ENCODE measurements at places on chromosomes 7 and 10.

- DNase-seq, result no peak
Measured at GRCh38 chr10:123886292-123886691, 5.3 kb downstream of the CPXM2 start.

GRCh38 chr7:39949971-39950472 is at the start of gene CDK13:
Gene CDK13, plus strand, starts transcription at chr7:39950256. Its CDS starts 386 bp downstream, at chr7:39950642.
- DNase-seq, result peak; percentile 76

- DNase-seq, result no peak
Measured at GRCh38 chr10:82953331-82953730, 1078.3 kb downstream of the NRG3 start.

GRCh38 chr7:81013083-81013817 is 94.4 kb upstream of the SEMA3C start:
- no peak for DNase-seq

GRCh38 chr7:97835296-97836138 is 36.7 kb downstream of the ASNS start:
- peak; percentile 6 for DNase-seq

DNA sequence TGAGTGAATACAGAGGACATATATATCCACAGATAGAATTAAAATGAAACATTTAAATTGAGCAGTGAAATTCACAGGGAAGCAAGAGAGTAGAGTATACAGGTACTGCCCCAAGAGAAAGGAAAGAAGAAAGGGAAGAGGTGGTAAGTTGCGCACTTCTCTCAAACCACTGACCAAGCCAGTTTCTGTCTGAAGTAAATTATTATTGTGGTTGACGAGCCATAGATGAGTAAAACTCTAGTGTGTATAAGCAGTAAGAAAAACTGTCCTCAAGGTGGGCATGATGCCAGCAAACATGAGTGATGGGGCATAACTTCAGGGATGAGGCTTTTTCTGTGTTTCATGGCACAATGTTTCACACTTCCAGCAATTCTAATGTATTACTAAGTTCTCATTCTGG is 4.4 kb upstream of the BET1 start:
- DNase-seq, result no peak

DNA sequence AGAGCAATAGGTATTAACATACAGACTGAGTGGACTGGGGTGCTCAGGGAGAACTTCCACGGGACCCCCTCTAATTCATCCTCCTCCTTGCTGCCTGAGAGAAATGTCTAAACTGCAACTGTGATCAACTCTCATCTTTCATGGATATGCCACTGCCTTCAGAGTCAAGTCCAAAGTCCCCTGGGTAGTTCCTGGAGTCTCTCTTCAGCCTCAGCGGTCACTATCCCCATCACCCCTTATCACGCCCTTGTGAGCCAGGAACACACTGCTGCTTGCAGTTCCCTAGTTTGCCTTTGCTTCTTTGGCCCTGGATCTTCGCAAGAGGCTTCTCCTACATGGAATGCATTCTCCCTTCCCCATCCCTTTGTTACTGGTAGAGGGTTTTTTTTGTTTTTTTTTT is 58.7 kb upstream of the AUTS2 start:
- DNase-seq, result no peak

DNA sequence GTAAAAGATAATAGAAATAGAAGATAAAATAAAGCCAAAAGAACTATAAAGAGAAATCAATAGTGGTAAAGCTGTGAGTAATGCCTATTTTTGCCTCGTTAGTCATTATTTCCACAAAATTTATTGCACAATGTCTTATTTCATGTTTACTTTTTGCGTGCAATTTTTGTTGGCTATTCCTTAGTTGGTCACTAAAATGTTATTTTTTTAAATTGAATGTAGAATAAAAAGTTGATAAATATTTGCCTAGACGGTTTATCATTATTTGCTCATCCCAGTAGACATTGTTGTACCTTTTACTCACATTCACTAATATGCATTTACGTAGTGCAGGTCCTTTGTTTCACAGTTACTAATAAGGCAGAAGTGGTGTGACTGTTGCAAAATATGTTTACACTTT is 227.8 kb upstream of the BMPER start:
- no peak for DNase-seq

GRCh38 chr7:50827281-50827680 is 44.6 kb upstream of the GRB10 start:
- DNase-seq, result no peak

GRCh38 chr7:87984088-87984487 is 50.0 kb downstream of the ADAM22 start:
- DNase-seq, result no peak

DNA sequence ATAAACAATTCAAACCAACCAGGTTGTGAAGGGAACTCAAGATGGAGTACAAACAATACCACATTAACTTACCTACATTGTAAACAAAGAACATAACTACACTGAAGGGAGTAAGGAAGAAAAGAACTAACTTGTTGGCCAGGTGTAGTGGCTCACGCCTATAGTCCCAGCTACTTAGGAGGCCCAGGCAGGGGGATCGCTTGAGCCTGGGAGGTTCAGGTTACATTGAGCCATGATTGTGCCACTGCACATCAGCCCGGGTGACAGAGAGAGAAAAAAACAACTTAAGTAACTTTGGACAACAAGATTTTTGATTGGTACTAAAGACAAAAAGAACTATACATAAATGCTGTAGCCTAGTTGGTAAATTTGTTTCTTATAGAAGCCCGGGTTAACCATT is 68.8 kb downstream of the TRIL start:
- no peak for DNase-seq

DNA sequence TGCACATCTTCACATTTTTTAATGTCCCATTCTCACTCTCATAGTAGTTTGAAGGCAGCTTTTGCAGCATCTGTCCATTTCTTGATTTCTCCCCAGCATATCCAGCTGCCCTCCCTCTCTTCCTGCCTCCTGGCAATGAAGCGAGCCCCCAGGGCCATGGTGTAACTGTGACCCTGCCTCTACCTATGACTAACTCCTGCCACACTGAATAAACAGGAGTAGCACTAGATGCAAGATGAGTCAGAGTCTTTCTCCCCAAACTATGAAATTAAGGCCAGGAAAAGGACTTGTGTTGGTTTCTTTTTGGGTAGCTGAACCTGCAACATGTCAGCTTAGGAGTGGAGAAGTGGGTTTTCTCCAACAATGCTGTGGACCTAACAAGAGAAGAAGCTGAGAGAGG is 329.0 kb downstream of the RNLS start:
- DNase-seq, result no peak

DNA sequence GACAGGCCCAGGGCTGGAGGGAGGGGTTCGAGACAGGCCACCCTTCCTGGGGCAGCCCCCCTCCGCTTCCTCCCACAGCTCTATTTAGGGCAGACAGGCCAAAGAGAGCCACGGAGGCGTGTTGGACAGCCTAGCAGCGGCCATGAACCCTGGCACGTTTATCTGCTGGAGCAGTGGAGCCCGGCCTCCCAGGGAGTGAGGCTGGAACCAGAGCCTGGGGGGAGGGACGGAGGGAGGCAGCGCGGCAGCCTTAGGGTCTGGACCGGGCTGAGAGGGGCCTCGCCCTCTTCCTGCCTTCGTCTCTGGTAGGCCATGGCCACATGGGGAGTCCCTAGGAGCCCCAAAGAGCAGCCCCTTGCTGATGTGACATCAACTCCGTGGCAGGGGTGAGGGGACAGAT is 17.1 kb downstream of the UNCX start:
- no peak for DNase-seq

DNA sequence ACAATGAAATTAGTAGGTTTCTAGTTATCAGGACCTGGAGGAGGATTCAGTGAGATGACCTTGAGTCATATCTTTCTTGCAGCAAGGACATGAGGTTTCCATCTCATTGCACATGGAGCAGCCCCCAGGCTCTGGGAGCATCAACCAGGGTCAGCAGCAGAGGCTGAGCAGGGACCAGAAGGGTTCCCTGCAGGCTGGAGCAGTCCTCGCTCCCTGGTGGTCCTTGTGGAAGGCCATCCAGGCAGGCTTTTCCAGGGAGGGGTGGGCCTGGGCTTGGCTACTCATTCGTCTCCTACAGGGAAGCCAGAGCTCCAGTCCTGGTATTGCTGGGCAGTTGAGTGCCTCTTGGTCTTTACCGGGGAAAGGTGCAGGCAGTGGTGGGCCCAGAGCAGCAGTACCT is 587.5 kb downstream of the GLRX3 start:
- no peak for DNase-seq

DNA sequence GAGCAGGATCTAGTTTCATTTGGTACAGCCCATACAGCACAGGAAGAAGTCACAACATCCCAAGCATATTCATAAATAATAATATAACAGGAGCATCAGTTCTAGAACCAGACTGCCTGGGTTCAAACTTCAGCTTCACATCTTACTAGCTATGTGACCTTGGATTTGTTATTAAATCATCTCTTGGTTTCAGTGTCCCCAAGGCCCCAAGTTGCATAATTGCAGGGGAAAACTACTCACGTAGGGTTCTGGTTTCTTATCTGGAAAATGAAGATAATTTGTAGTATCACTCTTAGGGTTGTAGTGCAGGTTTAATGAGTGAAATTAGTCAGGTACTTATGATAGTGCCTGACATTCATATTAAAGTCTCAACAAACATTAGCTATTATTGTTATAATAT is 5.5 kb upstream of the IQUB start:
- no peak for DNase-seq

- DNase-seq, result no peak
Measured at GRCh38 chr10:47253651-47254375, 46.2 kb upstream of the GDF10 start.

- no peak for DNase-seq
Measured at GRCh38 chr10:125017547-125018298, 75.8 kb downstream of the ZRANB1 start.

DNA sequence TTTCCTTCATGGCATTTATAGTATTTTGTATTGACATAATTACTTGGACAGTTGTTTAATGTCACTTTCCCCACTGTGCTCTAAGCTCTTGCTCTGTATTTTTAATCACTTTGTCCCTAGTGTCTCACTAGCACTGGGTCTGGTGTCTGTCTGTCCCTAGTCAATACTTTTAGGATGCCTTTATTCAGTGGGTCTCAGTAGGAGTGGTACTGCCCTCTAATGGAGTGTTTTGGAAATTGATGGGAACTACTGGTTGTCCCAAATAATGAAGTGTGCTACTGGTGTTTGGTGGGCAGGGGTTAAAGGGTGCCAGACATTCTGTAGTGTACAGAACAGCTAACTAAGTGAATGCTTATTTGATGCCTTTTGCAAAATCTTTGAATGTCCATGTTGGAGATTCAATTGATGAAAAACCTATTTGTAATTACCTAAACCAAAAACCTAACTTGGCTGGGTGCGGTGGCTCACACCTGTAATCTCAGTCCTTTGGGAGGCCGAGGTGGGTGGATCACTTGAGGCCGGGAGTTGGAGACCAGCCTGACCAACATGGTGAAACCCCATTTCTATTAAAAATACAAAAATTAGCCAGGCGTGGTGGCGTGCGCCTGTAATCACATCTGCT is 33.3 kb downstream of the CDK14 start:
- DNase-seq, result no peak

- DNase-seq, result no peak
Measured at GRCh38 chr7:78476851-78477405, 678.4 kb downstream of the PHTF2 start.

DNA sequence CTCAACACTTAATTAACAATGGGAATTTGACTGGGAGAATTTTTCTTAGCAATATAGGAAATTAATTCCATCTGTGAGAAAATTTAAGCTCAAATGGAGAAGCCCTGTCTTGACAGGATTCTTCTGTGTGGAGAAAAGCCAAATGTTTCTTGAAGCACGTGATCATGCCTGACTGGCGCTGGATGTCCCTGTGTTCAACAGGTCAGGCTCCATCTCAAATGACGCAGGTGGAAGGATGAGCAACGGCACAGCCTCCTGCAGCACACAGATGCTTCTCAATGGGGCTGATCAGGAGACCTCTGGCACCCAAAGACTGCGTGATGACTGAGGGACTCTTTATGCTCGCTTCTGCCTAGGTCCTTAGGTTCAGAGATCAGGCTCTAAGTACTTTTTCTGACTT is 143.8 kb downstream of the RSU1 start:
- no peak for DNase-seq

DNA sequence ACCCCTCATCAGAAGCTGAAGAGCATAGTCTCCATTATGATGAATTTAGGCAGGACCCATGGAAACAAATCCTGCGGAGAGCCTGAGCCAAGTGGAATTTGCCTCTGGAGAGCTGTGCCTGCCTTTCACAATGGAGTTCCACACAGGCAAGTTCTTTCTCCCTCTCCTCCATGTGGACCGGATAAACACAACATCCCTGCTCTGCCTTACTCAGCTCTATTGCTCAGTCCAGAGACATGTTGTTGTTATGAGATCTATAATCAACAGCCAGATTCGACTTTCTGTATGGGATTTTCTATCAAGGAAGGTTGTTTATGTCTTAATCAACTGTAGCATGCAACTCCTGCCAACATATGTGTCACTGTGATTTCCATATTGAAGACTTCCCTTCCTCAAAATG is 59.5 kb upstream of the ELMO1 start:
- DNase-seq, result no peak

DNA sequence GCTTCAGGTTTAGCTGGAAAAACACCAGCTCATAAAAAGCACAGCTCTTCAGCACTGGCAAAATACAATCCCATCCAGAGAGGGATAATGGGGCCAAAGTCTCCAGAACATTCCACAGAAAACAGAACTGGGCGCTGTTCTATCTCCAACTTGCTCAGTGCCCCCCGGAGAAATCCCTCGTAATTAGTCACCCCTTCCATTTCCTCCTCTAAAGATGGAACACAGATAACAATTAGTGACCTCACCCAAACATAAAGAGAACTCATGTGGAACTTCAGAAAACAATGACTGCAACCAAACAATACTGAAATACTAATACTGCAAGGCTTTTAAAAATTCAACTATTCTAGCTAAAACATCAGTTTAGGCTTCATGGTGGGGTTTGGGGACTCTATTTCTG is 46.3 kb downstream of the KIAA1549 start:
- DNase-seq, result no peak

- no peak for DNase-seq
Measured at GRCh38 chr7:70504254-70504653, 627.7 kb upstream of the GALNT17 start.

- no peak for DNase-seq
Measured at GRCh38 chr7:10588084-10588483, 385.6 kb upstream of the PHF14 start.

DNA sequence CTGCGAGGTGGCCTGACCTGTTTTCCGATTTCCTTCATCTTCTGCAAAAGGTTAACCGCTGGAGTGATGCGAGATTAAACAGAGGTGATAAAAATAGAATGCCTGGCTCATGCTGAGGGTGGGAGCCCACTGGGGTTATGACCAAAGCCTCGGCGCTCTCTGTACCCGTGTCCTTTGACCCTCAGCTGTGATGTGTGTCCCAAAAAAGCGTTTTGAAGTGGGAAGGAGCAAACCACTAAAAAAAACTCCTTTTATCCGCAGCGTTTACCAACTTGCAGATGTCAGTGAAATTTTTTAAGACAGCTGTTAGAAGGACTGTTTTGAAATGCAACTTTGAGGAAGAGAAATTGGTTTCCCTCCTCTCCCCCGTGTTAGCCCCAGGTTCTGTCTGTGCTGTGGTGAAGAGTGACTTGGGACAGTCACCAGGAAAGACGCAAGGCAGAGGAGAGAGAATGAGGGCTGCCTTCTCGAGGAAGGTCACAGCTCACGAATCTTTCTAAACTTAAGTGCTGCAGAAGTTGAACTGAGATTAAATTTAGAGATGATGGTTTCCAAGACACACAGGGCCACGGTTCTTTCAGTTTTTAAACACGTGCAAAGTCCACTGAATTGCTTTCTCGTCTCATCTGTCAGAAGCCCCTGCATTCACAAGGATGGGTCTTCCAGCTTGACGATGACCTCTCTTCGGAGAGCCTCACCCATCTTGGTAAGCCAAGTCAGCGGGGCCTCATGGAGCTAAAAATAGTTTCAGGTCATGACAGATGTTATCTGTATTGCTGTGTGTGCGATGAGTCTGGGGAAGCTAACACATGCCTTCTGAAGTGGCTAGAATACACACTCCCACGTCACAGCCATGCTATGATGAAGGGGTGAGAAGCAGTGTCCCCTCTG is 27.6 kb downstream of the AMZ1 start:
- no peak for DNase-seq

All from activated CD8-positive, alpha-beta memory T cell treated with anti-CD3 and anti-CD28 coated beads for 1 hour (primary cell).